Fibroblast of gingiva (primary cell): ENCODE measurements at places on chromosomes 16 and 17.

GRCh38 chr16:82672676-82673075 is 45.9 kb downstream of the CDH13 start:
- DNase-seq = no peak

GRCh38 chr17:76166906-76167305 is 25.9 kb upstream of the FOXJ1 start:
- DNase-seq = no peak

DNA sequence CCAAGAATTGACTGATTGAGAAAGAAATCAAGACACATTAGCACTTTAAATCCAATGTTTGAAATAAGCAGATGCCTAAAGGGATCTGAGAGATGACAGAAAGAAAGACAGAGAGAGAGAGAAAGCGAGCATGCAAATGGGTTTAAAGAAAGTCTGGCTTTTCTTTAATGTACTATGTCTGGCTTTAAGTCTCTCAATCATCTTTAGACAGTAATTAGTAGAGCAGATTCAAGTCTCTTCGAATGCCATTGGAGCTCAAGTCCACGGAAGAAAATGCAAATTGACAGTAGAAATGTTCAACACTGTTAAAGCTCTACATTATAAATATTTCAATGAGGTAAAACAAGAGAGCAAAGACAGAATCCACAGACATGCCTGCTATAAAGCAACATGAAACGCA is 1480.2 kb upstream of the CDH8 start:
- no peak for DNase-seq

GRCh38 chr17:75834928-75835653 is 9.1 kb downstream of the UNC13D start:
- DNase-seq = no peak
